Stimulated activated CD8-positive, alpha-beta memory T cell treated with anti-CD3 and anti-CD28 coated beads, Interleukin-7, amount 100 ng/mL, for 4 hours (primary cell): ENCODE measurements at places on chromosomes 5 and 9.

DNA sequence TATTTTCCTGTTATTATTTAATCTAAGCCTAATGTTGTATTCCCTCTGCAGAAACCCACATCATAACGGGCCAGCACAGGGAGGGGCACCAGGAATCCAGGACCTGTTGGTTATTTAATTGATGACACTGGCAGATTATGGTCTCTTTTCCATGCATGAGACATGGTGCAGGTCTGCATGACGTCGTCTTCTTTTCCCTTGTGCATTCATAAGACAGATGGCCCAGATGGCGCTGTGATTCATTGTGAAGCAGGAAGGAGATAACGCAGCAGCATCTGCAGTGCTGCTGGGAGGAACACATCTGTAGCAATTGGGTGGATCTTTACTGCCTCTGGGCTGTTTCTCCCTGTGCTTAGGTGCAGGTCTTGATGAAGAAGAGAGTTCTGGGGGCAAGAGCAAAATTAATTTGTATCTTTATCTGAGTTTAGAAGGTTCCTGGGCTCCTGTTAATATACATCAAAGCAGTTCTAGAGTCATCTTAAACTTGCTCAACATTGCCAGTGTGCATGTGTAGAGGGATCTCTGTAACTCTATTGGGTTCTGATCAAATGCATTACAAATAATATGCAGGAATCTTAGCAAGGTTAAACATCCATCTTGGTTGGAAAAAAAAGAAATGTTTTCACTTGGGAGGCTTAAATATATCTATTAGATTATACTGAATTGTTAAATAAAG lies 176.1 kb downstream of the PCSK1 start:
- DNase-seq, result no peak

DNA sequence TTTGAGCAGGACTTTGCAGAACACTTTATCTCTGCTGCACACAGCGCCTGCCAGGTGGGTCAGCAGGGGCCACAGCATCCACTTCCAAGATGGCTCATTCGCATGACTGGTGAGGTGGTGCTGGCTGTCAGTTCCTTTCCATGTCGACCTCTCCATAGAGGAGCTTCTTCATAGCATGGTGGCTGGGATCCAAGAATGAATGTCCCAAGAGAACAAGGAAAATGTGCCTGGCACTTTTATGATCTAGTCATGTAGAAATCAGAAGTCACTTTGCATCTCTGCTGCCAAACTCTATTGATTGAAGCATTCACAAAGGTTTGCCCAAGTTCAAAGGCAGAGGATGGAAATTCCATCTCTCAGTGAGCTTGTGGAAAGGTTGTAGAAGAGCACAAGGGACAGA lies 85.0 kb downstream of the GALNT10 start:
- no peak for DNase-seq

- DNase-seq, result no peak
Observed at GRCh38 chr5:148809781-148810524, 16.5 kb upstream of the ADRB2 start.

DNA sequence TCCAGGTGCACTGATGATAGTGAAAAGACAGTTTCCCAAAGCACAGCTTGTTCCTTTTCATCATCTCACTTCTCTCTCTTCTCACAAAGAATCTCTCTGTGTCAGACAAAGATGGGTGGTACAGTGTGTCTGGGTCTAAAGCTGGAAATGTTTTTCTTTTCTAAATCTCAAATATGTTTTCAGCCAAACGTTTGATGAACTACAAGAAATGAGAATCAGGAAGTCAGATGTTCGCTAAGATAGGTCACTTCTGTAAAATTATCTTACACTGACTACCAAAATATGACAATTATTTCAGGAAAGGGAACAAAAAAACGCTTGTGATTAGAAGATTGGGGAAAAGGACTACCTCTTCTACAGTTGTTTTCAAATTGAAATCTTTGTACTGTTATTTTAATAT lies 708.8 kb downstream of the PTPRD start:
- DNase-seq, result no peak

- no peak for DNase-seq
Observed at GRCh38 chr5:109697339-109697738, 7.6 kb downstream of the MAN2A1 start.

- no peak for DNase-seq
Observed at GRCh38 chr5:159893040-159893695, 23.1 kb upstream of the ADRA1B start.

DNA sequence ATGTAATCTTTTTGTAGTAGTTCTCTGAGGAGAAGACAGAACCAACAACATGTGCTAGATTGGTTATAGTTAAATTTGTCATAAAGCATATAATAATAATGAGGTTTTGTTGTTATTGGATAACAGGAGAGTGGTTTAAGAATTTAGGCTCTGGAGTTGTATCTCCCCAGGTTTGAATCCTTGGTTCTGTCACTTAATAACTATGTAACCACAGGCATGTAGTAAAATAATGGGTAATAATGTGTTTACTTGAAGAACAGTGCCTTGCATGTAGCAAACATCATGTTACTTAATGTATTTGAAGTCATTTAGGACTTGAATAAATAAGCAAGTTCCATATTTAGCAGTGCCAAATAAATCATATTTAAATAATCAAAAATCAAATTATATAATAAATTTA lies 55.8 kb downstream of the NSD1 start:
- DNase-seq, result no peak

DNA sequence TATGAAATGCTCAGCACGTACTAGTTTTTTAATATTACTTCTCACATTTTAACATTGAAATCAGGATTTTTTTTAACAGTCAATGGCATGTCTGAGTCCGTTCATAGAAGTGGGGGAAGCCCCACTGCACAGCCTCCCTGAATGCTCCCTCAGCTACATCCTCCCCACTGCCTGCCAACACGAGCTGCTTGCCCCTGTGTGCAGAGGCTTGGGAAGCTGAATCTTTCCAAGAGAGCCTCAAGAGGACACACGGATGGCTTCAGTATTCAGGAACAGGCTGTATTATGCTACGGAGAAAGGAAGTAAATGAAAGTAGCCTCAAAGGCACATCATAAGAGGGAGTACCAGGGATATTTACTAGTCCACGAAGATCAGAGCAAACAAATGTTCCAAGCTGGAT lies 248.7 kb downstream of the SPOCK1 start:
- no peak for DNase-seq

DNA sequence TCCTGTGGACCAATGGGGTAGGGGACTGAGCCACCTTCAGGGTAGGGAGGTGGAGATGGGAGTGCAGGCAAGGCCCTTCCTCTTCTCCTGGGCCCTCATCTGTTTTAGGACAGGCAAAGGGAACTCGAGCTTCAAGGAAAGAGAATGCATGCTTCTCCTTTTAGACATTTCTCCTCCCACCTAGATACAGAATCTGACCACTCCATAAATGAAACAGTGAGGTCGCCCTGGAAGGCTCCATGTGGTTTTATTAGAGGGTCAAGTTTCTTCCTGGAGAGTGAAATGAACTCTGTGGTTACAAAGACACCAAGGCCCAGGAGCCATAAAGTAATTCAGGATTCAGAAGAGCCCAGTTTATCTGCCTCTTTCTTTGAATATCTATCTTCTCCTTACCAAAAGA lies 14.9 kb downstream of the LHFPL2 start:
- DNase-seq, result no peak

DNA sequence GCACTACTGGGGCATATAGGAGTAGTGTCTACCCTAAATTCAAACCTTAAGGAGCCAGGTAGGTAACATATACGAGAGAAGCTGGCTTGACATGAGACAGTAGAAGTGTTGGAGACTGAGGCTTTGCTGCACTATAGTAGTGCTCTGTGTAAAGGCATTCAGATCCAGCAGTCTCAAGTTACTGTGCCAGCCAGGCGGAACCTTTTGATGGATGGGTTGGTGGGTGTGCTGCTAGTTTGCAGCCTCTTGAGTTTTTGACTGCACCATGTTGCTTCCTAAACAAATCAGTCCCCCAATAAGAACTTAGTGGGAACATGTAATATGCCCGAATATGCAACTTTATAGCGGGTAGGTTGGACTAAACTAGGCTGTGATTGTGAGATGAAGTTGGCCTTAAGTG lies 1.5 kb downstream of the CLTA start:
- no peak for DNase-seq

DNA sequence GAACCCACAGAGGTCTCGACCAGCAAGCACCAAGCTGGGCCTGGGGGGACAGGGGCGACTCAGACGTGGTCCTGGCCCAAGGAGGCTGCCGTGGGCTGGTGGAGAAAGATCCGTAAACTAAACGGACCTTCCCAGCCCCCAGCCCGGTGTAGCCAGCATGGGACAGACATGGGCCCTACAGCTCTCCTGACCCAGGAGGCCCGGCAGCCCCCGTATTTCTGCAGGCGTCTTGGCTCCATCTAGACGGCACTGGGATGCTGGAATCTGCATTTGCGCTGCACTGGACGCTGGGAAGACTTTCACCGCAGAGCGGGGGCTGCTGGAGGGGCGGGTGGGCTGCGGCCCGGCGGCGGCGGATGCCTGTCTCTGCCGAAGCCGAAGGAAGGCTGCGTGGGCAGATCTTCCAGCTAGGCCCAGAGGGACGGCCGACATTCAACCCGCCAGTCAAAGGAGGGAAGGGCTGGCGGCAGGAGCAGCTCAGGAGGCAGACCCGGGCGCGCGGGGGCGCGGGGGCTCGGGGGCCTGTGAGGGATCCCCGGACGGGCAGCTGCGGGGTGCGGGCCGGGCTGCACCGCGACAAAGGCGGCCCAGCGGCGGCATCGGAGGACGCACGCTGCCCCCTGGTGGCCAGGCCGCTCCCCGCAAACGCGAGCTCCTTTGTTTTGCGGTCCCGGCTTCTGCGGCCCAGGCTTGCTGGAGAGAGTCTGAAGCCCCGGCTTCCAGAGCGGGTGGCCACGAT lies 266.2 kb downstream of the NSG2 start:
- no peak for DNase-seq

DNA sequence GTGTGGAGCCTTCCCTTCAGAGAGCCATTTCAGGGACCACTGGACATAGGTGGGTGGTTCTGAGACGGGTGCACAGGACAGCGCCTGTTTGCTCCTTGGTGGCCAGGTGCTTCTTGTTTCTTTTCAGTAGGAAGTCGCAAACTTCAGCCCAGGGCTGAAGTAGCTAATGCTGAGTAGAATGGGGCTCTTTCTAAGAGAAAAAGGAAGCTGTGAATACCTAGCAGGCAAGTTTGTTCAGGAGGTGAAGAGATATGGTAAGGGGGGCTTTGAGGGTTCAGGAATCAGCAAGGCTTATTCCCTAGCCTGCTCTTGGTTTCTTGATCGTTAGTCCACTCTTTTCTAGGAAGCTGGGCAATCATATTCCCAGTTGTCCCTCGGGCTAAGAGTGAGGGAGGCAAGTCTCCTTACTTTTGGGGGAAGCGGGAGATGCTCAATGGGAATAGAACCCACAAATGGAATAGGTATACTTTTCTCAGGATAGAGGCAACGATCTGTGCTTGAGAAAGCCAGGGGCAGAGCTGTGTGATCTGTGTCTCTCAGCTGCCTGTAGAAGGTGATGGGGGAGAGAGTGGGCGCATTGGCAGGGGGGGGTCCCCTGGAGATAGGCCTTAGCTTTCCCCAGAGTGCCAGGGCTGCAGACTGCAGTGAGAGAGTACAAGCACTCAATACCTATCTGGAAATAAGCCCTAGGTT lies 1.9 kb upstream of the PURA start:
- DNase-seq, result no peak

GRCh38 chr9:35771943-35772342 lies 17.9 kb upstream of the MSMP start:
- DNase-seq, result no peak

- no peak for DNase-seq
Observed at GRCh38 chr9:99294850-99295461, 72.9 kb downstream of the SEC61B start.

DNA sequence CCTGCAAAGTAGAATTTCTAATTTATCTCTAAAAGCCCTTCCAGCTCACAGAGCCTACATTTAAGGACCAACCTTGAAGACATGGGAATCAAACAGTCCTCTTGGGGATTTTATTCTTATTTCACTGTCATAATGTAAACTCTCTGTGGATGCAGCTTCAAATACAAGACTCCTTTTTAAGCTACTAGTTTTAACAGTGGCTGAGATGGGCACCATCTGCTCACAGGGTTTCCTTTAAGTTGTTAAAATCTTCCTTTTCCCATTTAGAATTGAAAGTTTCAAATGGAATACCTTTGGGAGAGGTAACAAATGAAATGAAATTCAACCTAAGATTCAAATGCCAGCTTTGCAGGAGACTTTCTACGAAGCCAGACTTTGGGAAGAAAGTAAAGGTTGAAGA lies 243.7 kb downstream of the GLIS3 start:
- no peak for DNase-seq

- DNase-seq, result no peak
Observed at GRCh38 chr5:132828846-132829494, 1.5 kb downstream of the SHROOM1 start.

- DNase-seq, result no peak
Observed at GRCh38 chr5:146643776-146644175, 127.8 kb upstream of the GPR151 start.

DNA sequence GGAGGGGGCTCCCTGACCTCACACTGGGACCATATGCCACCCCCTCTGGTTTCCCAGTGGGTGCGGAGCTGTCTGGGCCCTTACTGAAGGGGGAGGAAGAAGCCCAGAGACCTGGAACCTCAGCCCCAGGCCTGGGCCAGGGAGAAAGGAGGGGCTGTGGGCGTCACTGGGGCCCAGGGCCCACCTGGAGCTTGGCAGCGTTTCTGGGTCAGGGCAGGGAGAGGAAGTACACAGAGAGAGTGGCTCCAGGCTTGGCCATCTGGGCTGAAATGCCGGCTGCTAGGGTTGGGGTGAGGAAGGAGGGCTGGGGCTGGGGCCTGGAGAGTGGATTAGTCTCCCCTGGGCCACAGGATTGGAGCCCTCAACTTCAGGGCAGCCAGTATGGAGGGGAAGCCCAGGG lies 6.4 kb upstream of the DAB2IP start:
- DNase-seq, result no peak

DNA sequence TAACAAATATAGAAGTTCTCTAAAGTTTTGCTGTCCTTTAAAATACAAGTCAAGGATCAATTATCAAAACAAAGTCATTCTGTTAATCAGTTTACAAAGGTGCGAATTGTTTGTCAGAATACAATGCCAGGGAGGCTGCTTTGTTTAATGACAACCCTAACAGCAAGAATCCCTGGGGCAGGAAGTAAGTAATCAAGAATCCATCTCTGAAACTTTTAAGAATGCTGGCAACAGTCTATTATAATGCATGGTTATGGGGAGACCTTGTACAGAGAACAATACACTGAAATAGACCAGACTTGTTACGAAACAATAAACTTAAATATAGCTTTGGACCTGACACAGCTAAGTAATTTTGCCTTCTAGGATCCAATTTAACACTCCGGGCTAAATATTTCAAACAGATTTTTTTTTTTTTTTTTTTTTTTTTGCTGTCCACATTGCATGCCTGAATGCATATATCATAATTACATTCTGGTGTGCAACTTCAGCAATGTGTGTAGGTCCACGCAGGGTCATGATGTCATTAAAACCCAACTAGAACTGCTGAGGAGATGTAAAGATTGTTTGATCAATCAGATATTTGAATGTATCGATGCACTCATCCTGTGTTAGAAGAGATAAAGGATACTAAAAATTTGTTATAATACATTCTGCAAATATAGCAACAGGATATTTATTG lies 421.3 kb downstream of the CETN3 start:
- DNase-seq, result no peak
